Heart left ventricle (tissue), 16 donors: ENCODE measurements at places on chromosomes 1 and 21.

GRCh38 chr1:89285745-89286380 is 13.2 kb upstream of the GBP5 start:
- no peak for DNase-seq

DNA sequence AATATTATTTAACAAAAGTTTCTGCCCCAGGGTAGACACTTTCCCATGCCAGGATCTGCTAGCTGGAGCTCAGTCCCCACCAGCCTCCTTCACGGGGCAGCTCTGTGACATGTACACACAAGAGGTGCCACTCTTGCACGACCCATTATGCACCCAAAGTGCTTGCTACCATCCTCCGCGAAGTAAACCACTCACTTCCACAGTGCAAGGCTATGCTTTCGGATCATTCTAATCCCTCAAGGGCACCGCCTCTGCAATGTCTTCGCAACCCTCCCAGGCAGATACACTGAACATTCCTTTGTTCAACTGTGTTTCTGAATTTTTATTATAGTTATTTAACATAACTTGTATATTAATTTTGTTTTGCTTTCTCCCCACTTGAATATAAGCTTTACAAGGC is 303.8 kb downstream of the VAV3 start:
- DNase-seq = no peak

DNA sequence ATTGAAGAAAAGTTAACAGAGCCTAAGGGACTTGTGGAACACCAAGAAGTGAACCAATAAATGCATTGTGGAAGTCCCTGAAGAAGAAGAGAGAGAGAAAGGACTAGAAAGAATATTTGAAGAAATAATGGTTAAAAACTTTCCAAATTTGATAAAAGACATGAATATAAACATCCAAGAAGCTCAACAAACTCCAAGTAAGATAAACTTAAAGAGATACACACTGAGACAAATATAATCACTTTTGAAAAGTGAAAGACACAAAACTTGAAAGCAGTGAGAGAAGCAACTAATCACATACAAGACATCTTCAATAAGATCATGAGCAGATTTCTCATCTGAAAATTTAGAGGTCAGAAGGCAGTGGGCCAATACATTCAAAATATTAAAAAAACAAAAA is 91.2 kb downstream of the MPZL1 start:
- DNase-seq = no peak

DNA sequence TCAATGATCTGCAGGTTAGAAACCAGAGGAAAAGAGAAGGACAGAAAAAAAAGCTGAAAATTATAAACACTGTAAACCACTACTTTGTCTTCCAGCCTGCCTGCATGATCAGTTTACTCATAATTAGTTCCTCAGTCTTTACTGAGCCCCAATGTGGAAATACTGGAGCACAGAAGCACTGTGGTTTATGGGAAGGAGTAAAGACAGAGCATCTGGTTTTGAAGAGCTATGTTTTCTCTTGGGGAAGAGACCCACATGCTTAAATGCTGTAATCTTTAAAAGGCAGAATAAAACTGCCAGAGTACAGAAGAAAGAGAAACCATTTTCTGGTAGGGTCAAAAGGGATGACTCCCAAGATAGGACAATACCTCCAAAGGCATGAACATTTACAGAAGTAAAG is 159.0 kb upstream of the ZNHIT6 start:
- no peak for DNase-seq

GRCh38 chr1:233427907-233428306 is 100.4 kb downstream of the MAP3K21 start:
- DNase-seq = no peak

- DNase-seq = peak; percentile 65
Measured at GRCh38 chr1:201448990-201449389, 20.0 kb downstream of the PHLDA3 start.

DNA sequence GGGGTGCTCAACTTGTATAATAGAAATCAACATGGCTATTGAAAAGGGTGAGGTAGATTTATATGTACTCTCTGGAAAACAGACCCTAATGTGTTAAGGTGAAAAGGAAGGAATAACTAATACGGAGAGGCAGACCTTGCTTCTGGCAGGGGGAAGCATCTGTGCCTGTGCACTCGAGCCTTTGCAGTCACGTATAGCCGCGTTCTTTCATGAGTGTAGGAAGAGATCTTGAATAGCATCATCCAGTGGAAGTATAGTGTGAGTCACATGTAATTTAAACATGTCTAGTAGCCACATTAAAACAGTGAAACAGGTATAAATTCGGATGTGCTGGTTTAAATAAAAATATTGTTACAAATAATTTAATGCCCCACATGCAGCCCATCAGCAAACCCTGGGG is 3.0 kb downstream of the A3GALT2 start:
- no peak for DNase-seq

GRCh38 chr21:14569868-14570267 is 23.8 kb upstream of the SAMSN1 start:
- no peak for DNase-seq

DNA sequence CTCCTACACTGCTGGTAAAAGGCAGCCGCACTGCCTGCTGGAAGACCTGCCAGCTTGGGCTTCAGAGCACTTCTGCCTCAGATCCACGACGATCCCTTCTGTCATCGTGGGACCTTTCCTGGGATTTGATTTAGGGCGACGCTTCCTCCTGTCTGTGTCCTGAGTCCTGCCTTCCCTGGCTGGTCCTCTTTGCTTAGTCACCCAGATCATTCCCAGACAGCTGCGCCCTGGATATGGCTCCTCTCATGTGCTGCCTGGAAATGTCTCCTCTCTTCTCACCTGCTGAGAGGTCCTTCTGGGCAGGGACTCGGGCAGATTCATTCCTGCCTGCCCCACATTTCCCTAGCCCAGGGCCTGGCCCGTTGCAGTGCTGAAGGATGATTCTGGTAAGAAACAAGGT is 72.4 kb upstream of the POU3F1 start:
- DNase-seq = peak; percentile 8

DNA sequence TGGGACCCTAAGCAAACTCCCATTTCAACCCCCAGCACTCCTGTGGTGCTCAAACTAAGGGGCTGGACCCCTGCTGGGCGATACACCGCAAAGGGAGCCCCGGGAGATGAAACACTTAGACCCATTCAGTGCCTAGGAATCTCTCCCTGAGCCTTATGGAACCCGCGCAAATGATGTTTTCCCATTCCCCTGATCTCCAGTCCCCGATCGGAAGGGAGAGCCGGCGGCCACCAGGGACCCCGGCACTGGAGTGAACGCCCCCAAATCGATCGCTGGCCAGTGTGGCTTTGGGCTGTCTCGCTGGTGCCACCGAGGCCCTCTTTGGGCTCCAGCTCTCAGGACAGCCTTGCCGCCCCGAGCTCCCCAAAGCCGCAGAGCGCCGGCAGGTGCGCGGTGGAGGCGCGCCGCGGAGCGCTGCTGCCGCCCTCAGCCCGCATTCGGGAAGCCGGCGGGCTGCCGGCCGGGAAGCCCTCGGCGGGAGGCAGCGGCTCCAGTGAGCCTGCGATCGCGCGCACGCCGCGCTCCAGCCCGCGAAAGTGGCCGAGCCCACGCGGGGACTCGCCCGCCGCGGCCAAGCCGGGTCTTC is 1.1 kb downstream of the PLXNA2 start:
- no peak for DNase-seq

DNA sequence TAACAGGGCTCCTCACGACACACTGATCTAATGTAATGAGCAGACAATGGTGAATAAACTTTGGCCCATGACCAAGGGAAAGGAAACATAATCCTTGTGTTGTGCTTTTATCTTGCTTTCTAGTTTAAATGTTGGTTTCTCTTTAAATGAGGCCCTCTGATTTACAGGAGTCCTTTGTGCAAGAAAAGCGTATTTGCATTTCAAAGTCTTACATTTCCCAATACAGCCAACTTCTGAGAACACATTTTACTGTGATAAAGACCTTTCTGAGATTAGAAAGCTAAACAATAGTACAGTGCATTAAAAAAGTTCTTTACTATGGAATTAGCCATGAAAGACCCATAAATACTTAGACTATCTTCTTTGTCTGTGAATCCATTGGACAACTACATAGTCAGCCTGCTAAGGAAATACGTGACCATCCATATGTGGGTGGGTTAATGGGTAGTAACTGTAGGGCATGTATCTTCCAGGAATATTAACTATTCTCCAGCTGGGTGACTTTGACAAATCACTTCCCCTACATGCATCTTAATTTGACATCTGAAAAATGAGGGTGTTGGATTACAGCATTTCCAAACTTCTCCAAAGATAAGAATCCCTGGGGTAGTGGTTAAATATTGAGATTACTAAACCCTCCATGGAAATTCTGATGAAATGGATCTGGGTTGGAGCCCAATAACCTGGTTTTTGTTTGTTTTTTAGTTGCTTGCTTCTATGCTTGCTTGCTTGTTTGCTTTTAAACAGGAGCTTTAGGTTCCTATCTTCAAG is 50.3 kb upstream of the USP1 start:
- no peak for DNase-seq

DNA sequence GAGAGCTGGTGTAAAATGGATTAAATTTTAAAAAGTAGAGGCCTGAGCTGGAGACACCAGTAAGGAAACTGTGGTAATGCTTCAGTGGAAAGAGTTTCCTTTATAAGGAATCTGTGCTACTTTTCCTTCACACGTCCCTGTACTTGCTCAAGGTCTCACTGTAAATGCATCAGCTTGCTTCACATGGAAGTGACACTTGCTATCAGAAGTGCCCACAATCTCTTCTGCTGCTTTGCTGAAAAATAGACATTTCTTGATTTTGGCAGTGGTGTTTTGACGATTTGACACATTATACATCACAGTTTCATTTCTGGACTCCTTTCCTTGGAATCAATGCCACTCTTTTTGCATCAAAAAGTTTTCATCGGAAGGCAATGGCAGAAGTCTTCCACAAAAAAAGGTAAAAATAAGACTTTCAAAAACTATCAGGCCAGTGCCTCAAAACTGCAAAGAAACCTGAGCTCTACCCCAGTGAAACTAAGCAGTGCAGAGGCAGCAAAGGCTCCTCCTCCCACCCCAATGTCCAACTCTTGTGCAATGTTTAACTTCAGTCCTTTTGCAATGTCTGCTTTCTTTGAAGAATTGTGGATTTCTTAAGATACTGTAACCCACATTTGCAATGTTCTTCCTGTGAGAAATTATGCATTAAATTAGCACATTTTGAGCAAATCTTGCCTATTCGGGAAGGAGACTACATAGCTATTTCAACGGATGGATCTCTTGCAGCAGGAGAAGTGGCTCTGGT is 18.4 kb upstream of the TSPAN2 start:
- DNase-seq = no peak

DNA sequence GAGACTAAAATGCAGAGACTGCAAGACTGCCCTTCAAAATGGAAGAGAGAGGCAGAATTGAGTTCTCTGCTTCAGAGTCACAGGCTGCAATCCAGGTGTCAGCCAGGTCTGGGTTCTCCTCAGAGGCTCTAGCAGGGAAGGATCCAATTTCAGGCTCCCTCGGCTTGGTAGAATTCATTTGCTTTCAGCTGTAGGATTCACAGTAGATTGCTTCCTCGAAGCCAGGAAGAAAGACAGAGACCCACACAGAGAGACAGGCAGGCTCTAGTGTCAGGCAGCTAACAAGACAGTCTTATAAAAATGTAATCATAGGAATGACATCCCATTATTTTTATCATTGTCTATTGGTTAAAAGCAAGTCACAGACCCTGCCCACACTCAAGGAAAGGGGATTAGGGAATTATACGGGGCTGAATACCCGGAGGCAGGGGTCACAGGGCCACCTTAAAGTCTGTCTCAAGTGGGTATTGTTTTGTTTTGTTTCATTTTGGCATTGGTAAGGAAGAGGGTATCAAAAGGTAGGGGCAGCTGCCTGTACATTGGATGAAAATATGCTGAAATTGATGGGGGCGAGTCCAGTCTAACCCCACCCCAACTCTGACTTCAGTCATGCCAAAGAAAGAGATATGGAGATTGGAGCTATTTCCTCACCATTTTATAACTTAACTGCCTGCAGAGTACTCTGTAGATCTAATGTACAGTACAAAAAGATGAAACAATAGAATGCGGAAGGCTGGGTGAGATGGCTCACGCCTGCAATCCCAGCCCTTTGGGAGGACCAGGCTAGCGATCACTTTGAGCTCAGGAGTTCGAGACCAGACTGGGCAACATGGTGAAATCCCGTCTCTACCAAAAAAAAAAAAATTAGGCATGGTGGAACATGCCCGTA is 9.5 kb upstream of the TBCE start:
- no peak for DNase-seq

- DNase-seq = peak; percentile 69
Measured at GRCh38 chr1:3369446-3370076, 84.9 kb upstream of the ARHGEF16 start.

GRCh38 chr1:246528933-246529731 is 22.1 kb upstream of the SMYD3 start:
- no peak for DNase-seq

- DNase-seq = no peak
Measured at GRCh38 chr1:51172811-51173210, 63.3 kb upstream of the RNF11 start.

- DNase-seq = no peak
Measured at GRCh38 chr1:176220100-176220689, 13.1 kb upstream of the COP1 start.

- peak; percentile 39 for DNase-seq
Measured at GRCh38 chr1:85502625-85503083, 37.7 kb upstream of the DDAH1 start.

DNA sequence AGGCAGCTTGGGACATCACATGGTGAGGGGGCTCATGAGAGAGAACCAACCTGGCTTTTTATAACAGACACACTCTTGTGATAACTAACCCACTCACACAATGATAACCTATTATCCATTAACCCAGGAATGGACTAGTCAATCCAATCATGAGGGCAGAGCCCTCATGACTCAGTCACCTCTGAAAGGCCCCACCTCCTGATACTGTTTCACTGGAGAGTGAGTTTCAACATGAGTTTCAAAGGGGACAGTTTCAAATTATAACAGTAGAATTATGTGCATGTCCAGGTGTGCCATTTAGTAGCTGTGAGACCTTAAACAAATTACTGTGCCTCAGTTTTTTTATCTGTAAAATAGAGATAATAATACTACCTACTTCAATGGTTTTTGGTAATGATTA is 47.6 kb upstream of the PPP2R5A start:
- DNase-seq = no peak

GRCh38 chr1:208060215-208060869 is 149.4 kb upstream of the CD34 start:
- no peak for DNase-seq

GRCh38 chr1:183685112-183685713 is 32.1 kb upstream of the APOBEC4 start:
- DNase-seq = no peak
